CD4-positive, alpha-beta T cell treated with Interleukin-4 for 4 hours (primary cell): ENCODE measurements at places on chromosomes 4 and X.

DNA sequence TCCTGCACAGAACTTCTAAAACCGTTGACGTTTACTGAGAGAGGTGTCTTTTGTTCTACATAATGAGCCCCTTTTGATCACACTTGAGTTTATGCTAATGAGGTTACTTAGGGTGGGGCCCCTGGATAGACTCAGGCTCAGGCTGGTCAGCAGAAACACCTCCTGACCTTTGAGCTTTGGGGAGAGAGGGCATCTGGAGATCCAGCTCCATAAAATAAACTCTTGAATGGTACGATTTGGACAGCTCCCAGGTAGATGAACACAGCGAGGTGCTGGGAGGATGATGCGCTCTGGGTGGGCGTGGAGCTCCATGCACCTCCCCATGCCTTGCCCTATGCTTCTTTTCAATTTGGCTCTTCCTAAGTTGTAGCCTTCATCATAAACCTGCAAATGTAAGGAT lies 52.0 kb downstream of the ENOPH1 start:
- no peak for DNase-seq

DNA sequence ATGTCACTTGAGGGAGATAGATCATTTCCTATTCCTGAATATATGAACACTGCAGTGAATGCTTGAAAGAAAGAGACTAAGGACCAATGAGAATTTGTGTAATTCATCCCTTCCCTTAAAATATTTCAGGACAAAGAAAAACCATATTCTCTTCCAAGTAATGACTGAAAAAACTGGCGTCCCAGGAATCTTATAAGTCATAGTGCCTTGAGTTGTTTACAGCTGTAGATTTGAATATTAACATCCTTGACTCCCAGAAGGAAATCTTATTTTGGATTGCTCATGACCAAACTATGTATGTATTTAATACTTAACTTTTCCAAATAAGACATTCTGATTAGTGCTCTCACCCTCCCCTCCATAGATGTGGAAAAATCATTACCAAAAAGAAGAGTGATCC lies 55.5 kb downstream of the CLDN22 start:
- DNase-seq, result no peak

GRCh38 chr4:24601121-24601520 lies 16.8 kb upstream of the DHX15 start:
- DNase-seq, result no peak

- DNase-seq, result no peak
Observed at GRCh38 chr4:148643851-148644250, 201.6 kb upstream of the NR3C2 start.

GRCh38 chr4:123449780-123450179 lies 53.2 kb downstream of the SPRY1 start:
- DNase-seq, result no peak
